Fibroblast of the aortic adventitia (primary cell): ENCODE measurements at places on chromosomes 5 and 9.

GRCh38 chr5:116248432-116248831, 163.6 kb downstream of the COMMD10 start:
- no peak for DNase-seq

DNA sequence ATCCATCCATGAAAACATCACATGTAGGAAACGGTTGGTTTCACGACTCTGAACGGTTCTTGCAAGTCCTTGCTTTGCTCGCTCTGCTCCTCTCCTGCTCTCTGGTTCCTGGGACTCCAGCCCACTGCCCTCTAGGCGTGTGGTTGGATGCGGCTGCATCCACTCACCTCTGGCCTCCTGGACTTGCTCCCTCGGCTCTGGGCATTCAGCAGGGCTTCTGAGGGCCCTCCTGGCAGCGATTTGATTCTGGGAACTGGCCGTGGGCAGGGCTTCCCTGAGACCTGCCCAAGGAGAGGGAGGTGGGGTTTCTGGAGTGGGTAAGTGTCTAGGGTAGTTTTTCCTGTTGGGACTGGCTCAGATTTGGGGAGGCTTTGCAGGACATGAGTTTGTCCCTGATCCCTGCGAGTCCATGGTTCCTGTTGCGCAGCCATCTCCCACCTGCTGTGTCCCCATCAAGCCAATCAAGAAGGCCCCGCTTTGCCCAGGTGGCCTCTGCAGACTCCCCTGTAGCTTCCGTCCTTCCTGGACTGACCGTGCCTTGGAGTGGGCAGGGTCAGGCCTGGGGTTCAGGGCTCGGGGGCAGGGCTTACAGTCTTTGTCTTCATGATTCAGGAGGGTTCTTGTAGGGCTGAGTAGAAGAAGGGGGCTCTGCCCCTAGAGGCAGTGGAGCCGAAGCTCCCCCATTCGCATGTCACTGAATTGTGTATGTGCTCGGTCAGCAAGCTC, 192.3 kb downstream of the CACNA1B start:
- DNase-seq: no peak

DNA sequence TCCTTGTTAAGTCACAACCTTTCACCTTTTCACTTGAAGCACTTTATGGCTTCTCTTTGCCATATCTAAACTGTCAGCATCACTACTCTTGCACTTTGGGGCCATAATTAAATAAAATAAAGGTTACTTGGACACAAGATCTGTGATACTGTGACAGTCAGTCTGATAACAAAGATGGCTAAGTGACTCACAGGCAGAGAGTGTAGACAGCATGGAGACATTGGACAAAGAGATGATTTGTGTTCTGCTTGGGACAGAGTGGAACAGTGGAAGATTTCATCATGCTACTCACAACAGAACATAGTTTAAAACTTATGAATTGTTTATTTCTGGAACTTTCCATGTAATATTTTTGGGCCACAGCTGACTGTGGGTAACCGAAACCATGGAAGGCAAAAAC, 81.7 kb upstream of the SMC5 start:
- DNase-seq: no peak

- no peak for DNase-seq
Measured at GRCh38 chr9:11257992-11258391, 645.2 kb upstream of the PTPRD start.

GRCh38 chr5:154472871-154473580, 5.0 kb downstream of the HAND1 start:
- DNase-seq: no peak

GRCh38 chr5:64939772-64940510, 171.2 kb downstream of the CWC27 start:
- DNase-seq: peak; percentile 39

DNA sequence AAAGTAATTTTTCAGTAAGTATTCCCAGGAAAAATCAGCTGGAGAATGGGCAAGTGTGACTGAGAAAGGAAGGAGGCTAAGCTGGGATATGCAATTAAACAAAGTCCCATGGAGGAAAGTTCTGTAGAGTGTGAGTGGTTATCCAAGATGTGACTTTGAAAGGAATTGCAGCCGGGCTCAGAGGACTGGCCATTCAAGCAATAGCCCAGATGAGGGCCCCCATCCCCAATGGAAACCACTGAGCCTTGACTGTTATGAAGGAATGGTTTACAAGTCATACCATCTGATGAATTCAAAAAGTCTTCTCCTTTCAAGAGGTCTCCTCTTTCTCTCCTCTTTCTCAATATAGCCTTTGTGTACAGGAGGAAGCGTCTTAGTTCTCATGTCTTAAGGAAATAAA, 6.5 kb downstream of the LVRN start:
- DNase-seq: no peak

- DNase-seq: peak; percentile 30
Measured at GRCh38 chr9:133845440-133845839, 107.3 kb upstream of the SARDH start.

- DNase-seq: no peak
Measured at GRCh38 chr5:37694867-37695266, 145.0 kb downstream of the GDNF start.

- no peak for DNase-seq
Measured at GRCh38 chr9:27293996-27294395, 3.0 kb downstream of the EQTN start.

GRCh38 chr5:13346401-13346800, 598.1 kb downstream of the DNAH5 start:
- no peak for DNase-seq

DNA sequence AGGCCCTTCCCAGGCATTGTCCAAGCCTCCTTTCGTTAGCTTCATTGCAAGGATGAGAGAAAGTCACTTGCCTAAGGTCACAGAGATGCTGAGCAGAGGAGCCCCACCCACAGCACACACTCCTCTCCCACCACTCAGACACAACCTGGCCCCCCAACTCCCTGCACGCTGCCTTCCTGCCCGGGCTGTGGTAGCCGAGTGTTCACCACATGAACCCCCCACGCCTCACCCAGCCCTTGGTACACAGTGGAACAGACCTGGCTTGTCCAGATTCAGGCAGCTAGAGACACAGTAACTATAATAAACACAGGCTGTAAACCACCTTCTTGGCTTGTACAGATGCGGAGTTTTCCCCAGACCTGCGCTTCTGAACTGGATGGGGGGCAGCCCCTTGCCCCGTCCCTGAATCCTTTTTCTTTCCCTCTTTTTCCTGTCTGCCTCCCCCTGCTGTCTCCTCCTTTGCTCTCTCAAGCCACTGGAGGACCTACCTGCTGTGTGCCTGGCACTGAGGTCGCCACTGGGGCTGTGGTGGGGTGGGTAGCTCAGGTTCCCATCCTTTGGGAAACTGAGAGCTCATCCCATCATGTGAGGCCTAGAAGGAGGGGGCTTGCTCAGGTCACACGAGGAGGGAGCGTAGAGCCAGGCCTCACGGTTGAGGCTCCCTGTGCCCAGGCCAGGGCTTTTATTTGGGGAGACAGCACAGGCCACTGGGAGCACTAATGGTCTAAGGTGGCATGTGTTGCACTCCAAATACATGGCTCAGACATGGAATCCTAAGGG, 55.7 kb upstream of the SYNPO start:
- DNase-seq: no peak

DNA sequence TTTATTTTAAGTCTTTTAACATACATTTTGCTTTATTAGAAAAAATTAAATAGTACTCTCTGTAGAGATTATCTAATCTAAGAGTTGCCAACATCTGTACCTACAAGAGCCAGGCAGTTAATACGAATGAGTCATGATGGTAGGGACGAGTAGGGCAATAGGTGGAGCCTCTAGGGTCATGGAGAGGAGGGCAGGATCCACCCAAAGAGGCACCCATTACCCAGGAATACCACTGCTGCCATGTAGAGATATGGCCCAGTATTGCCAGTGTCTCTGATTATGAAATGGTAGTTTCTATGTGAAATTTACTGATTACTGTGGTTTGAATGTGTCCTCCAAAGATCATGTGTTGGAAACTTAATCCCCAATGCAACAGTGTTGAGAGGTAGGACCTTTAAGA, 170.4 kb downstream of the PIK3R1 start:
- DNase-seq: no peak

GRCh38 chr5:95927927-95928723, 33.5 kb downstream of the ELL2 start:
- no peak for DNase-seq

DNA sequence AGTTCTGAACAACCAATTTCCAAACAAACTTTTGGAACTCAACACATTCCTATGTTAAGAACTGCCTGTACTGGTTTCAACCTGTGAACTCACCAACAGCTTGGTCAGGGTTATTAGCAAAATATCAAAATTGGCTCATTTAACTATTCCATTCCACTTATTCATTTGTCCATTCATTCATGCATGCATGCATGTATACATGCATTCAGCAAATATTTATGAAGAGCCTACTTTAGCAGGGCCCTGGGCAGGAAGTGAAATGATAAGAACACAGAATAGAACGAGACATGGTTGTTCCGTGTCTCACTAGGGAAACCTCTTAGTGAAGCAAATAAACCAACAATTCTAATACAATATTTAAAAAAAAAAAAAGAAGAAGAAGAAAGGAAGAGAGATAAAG, 107.4 kb downstream of the GLIS3 start:
- DNase-seq: no peak

DNA sequence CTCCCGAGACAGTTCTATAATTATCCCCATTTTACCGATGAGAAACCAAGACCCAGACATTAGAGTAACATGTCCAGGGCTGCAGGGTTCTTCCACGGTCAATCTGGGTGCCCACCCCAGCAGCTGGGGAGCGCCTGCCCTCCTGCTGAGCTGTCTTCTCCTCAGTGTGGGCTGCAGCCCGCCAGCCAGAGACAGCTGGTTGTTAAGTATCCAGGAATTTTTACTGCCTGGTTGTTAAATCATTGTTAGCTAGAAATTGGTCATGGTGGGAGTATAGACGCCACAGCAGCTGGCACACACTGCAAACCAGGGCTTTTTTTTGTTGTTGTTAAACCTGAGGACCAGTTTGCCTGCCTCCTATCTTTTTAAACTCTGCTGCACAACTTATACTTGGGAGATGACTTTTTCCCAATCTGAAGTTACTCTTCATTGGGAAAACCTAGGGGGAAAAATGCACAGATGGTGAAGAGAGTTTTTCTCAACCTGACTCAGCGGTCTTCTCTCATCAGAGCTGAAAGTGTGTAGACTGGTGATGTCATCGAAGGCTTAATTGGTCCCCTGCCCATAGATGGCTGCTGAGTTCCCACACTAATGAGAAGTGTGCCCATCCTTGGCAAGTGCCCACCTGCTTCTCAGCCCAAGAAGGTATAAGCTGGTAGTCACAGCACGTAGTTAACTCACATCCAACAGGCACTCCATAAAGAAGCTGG, 208.6 kb downstream of the DRD1 start:
- no peak for DNase-seq

GRCh38 chr9:21070171-21070571, 7.6 kb downstream of the IFNB1 start:
- peak; percentile 99 for DNase-seq

GRCh38 chr5:154791535-154791934, 36.4 kb downstream of the LARP1 start:
- DNase-seq: no peak

- DNase-seq: no peak
Measured at GRCh38 chr9:38412751-38413150, 11.5 kb downstream of the IGFBPL1 start.

DNA sequence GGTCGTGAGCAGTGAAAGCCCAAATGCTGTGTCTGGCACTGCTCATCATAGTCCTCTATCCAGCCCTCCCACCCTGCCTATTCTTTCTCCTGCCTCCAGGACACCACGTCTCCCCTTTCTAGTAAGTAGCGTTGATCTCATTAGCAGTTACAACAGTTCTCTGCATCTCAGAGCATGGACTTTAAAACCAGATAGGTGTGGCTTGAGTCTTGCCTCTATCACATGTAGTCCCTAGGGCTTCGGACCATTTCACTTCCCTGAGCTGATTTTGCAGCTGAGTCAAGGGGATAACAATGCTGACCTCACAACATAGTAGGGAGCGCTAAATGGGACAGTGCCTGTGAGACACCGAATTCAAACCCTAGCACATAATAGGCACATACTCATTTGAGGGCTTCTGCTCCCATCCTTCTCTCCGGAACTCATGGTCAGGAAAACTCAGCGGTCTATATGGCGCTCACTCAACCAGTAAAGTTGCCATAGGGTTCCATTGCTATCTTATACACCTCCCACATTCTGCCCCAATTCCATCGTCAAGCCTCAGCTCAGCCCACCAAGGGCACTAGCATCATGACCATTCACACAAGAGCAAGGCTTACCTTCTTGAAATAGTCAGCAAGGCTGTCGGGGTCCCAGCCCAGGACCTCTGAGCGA, 515 bp downstream of the LCP2 start:
- no peak for DNase-seq

GRCh38 chr5:126369995-126370731, 53.0 kb upstream of the GRAMD2B start:
- DNase-seq: no peak

GRCh38 chr5:82348784-82349425, 70.8 kb upstream of the RPS23 start:
- DNase-seq: peak; percentile 74

GRCh38 chr5:74319076-74319475, 321.5 kb downstream of the ENC1 start:
- peak; percentile 46 for DNase-seq

- DNase-seq: no peak
Measured at GRCh38 chr5:109030360-109031143, 282.9 kb downstream of the FER start.

DNA sequence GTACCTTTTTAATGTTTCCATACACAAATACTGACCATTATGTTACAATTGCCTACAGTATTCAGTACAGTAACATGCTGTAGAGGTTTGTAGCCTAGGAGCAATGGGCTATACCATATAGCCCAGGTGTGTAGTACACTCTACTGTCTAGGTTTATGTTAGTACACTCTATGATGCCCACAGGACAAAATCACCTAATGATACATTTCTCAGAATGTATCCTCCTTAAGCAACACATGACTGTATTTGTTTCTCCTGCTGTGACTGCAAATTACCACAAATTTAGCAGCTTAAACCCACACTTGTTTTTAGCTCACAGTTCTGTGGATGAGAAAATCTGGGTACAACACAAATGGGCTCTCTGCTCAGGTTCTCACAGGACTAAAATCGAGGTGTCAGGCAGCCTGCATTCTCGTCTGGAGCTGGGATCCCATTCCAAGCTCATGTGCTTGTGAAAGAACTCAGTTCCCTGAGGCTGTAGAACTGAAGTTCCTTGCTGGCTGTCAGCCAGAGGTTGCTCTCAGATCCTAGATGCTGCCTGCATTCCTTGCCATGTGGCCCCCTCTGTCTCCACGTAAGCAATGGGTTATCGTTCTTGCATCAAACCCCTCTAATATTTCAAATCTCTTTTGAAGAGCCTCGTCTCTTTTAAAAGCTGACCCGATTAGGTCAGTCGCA, 38.6 kb upstream of the PIK3R1 start:
- DNase-seq: no peak

- no peak for DNase-seq
Measured at GRCh38 chr5:118293378-118293777, 695.0 kb downstream of the DTWD2 start.

DNA sequence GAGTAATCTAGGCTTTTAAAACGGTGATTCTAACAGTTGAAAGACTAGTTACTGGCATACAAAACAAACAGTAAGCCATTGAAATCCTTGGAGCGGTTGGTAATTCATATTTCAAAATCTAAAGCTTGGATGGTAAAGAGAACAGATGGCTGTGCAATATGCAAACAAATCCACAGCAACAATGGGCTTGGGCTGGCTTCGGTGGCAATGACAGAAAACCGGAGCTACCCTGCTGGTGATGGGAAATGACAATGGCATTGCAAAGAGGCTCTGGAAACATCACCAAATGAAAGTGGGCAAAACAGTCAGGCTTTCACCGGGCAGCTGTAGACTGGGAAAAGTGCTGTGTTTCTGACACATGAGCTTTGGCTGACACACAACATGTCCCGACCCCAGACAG, 42.2 kb downstream of the MED27 start:
- no peak for DNase-seq
